ENCODE measurements at places on chromosomes 2 and 18. TPM values are rescaled to one million over a fixed set of nuclear protein-coding genes. Genes with fewer than 3 reads are reported as not detected.

Gene C1GALT1C1L
- 1.3 TPM for total RNA-seq

Gene COL4A3
- 17.6 TPM for total RNA-seq

- peak; percentile 71 for DNase-seq
Observed at GRCh38 chr2:98730707-98731040, 258 bp downstream of the MGAT4A start.

GRCh38 chr2:204239411-204240165, 303.0 kb downstream of the ICOS start:
- no peak for DNase-seq

DNA sequence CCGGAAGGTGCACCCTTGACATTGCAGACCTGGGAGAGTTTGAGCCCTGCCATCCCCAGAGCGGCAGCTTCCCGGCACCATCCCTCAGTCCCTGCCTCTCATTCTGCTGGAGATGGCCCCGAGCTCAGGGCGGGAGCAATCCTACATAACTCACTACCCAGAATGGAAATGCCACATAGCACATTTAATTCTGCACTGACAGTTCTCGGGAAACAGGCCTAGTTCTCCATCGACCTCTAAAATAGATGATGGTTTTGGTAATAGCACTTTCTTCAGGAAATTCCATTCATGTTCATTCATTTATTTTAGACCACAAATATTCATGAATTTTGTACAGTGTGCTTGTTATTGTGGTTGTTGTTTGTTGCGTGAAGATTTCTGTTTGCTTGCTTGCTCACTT, 92.9 kb upstream of the SLC14A2 start:
- no peak for DNase-seq

DNA sequence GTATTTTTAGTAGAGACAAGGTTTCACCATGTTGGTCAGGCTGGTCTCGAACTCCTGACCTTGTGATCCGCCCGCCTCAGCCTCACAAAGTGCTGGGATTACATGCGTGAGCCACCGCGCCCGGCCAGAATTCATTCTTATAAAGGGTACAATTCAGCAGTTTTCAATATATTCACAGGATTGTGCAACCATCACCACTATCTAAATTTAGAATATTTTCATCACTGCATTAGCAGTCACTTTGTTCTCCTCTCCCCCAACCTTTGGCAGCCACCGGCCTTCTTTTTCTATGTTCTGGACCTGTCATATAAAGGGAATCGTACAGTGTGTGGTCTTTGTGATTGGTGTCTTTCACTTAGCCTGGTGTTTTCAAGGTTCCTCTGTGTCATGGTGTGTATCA, 40.7 kb downstream of the TCF7L1 start:
- no peak for DNase-seq

DNA sequence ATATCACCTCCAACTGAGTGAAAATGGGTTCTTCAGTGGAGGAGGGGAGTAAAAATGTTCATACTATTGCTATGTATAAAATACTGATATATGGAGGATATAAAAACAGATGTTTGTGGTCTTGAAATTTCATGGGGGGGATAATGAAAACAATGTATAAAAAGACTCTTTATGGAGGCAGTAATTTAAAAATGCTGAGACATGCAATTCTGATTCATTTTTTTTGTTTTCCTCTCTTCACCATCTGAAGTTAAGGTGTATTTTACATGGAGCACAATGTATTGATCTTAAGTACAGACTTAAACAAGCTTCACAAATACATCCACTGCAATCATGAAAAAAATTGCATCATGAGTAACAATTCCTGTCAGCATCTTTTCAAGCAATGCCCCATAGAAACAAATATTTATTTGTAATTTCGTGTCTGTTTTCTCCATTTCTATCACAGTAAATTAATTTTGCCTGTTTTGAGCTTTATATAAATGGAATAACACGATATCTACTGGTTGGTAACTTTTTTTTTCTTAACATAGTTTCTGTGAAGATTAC, 393.2 kb upstream of the ZNF804A start:
- DNase-seq, result no peak

- no peak for DNase-seq
Observed at GRCh38 chr18:7467708-7468466, 99.2 kb upstream of the PTPRM start.

DNA sequence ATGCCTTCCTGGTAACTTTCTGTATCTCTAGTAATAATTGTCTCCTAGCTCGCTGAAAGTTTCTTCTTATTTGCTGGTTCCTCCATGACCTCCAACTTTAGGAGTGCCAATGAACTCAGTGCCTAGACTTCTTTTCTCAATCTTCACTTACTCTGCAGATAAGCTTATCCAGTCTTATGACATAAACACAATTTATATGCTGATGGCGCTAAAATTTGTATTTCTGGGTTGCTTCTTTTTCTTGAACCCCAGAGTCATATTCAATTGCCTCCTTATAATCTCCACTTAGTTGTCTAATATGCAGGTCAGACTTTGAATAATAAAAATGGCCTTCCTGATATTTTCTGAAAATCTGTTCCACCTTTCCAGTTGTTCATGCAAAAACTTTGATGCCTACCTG, 182.5 kb downstream of the FSHR start:
- no peak for DNase-seq

- peak; percentile 65 for DNase-seq
Observed at GRCh38 chr18:63850020-63850419, 37.5 kb upstream of the SERPINB2 start.

DNA sequence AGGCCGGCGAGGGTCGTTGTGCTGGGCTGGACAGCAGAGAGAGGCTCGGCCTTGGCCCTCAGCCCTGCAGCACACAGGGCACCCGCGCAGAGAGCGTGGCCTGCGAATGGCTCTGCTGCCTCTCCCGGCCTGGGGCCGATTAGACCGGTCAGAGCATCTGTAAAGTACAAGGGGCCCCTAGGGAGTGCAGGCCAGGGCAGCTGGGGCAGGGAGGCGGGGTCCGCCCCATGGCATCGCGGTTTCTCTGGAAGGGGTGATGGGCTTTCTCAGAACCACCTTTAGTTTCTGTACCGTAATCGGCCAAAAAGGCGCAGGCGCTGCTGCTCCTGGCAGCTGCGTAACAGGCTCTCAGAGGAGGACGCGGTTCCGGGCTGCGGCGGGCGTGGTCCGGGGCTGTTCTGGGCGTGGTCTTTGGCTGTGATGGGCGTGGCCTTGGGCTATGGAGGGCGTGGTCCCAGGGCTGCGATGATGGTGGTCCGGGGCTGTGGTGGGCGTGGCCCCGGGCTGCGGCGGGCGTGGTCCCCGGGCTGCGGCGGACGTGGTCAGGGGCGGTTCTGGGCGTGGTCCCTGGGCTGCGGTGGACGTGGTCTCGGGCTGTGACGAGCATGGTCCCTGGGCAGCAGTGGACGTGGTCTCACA, 1.5 kb upstream of the GPR148 start:
- peak; percentile 92 for DNase-seq

DNA sequence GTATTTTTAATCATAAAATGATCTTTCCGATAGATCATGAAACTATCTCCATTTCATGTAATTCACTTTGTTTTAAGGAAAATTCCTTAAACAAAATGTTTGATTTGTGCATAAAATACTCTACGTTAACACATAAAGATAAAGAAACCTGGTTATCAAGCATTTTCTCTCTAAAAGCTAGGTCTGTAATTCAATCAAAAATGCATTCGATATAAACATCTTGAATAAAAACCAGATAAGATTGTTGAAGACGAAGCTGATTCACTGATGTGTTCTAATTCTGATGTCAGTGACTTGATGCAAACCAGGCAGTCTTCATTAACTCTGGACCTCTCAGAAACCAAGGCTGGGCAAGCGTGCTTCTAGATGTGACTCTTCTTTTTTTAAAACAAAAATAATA, 245.2 kb downstream of the CTNNA2 start:
- no peak for DNase-seq

- no peak for DNase-seq
Observed at GRCh38 chr2:128270672-128271596, 47.7 kb downstream of the HS6ST1 start.

DNA sequence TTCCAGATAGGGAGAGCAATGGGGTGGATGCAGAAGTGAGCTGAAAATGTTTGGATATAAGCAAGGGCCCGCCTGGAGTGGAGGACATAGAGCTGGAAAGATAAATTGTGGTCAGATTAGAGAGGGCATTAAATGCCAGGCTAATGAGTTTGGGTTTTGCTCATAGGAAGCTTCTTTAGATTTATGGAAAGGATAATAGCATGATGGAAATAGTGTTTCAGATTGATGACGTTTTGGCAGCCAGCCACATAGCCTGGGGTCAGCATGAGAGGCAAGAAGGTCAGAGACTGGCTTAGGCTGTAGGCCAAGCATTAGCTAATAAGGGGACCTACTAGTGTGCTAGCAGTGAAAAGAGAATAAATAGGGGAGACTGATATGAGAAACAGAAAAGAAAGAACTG, 321.6 kb downstream of the STK39 start:
- DNase-seq, result no peak

DNA sequence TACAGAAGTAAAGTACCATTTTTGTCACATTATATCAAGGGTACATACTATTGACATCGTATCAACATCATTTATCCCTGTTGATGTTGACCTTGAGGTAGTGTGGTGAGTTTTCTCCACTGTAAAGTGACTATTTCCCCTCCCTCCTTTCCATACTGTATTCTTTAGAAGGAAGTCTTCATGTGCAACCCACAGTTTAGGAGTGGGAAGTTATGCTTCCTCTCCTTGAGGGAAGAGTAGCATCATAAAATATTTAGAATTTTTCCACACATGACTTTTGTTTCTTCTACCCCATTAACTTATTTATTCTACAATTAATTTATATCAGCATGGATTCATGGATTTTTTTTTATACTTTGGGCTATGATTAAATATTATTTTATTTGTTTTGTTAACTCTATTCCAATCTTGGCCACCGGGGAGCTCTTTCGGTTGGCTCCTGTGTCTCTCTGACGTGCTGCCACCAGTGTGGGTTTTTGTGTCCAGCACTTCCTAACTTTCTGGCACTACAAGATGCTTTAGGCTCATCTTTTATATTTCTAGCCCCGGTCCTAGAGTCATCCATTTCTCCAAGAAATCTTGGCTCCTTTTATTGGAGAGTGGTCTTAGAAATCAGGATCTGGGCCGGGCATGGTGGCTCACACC, 19.0 kb downstream of the AQP12B start:
- DNase-seq, result no peak

DNA sequence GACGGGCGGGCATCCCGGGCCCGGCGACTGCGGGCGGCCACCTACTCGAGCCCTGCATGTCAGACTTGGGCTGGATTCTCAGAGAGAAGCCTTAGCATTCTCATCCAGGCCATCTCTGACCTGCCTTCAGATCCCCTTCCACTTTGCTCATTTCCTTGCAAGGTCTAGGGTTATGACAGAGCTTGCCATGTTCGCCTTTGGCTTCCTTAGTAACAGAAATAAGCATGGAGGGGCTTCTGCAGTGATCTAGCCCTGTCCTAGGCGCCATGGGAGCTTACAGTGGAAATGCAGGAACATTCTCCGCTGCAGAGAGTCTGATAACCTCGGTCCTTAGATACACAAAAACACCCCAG, 632 bp upstream of the ACVR1 start:
- DNase-seq, result no peak

- no peak for DNase-seq
Observed at GRCh38 chr2:127516041-127516762, 10.1 kb downstream of the IWS1 start.

DNA sequence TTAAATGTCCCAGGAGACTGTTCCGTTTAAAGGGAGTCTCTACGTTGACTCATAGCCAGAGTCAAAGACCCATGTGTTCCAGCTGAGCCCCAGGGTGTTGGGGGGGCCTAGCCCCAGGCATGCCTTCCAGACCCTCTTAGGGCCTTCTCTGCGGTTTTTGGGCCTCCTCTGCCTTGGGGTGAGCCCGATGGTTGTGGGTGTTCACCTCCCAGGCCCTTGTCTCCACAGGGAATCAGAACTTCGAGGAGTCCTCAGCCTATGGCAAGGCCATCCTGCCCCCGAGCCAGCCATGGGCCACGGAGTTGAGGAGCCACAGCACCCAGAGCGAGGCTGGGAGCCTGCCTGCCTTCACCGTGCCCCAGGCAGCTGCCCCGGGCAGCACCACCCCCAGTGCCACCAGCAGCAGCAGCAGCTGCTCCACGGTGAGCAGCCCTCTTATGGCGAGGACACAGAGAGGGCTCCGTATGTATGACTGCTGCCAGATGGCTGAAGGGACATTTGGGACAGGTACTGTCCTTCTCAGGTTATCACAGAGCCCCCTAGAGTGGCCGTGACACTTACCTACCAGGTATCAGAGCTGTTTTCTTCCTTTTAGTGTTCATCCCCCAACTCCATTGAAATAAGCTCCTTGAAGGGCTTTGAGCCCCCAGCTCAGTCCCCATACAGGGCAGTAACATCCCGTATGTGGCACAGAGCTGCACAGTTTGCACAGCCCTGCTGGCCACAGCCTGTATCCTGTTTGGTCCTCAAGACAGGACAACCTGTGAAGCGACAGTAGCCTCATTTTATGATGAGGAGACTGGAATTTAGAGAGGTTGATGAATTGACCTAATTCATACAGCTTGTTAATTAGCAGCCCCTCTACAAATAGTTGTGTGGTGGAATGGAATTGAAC, 80.7 kb downstream of the EPAS1 start:
- no peak for DNase-seq

DNA sequence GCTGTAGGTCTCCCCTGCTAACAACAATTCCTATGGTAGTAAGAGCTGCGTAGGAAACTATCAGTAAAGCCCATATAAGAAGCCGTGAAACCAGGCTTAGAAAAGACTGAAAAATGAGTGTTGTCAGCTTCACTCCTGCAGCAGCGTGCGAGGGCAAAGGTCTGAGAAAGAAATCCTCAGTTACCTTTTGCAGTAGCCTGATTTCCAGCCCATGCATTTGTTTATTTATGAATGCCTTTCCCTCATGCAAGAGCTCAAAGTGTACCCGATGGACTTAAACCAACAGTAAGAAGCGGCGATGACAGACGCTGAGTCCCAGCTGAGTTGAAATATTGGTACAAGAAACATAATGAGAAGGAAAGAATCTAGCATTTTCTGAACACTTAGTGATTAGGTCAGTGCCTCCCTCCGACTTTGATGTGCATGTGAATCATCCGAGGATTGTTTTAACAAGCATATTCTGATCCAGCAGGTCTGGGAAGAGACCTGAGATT, 15.0 kb upstream of the POLI start:
- no peak for DNase-seq

- no peak for DNase-seq
Observed at GRCh38 chr2:111171337-111171930, 50.7 kb downstream of the BCL2L11 start.

- no peak for DNase-seq
Observed at GRCh38 chr2:112629224-112629623, 16.5 kb upstream of the SLC20A1 start.
